G401 (cell line): ENCODE measurements at places on chromosomes 11 and 22.

DNA sequence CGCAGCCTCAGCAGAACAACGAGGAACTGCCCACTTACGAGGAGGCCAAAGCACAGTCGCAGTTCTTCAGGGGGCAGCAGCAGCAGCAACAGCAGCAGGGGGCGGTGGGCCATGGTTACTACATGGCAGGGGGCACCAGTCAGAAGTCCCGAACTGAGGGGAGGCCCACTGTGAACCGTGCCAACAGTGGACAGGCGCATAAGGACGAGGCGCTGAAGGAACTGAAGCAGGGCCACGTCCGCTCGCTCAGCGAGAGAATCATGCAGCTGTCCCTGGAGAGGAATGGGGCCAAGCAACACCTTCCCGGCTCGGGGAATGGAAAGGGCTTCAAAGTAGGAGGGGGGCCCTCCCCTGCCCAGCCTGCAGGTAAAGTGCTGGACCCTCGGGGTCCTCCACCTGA lies 31.6 kb downstream of the AMOTL1 start:
- DNase-seq = no peak

DNA sequence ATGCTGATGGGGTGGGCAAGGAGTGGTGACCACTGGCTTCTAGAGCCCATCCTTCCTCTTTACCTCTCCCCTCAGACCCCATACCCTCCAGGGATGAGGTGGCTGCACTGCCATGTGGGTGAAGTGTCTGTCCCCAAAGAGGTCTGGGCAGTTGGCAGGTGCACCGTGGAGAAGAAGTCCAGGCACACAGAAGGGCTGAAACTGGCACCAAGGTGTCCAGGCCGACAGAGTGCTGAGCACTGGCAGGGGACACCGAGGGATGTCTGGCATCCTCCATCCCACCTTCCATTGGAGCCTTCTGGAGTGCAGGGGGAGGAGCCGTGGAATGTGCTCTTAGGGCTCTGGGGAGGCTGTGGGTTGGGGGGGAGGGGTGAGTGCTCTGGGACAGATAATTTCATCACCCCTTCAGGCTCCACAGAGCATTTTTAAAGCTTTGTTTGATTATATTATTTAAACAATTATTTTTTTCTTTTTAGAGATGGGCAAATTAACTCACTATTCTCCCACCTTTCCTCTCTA lies 37.9 kb downstream of the PKNOX2 start:
- no peak for DNase-seq

GRCh38 chr22:33299245-33299956 lies 241.2 kb upstream of the SYN3 start:
- DNase-seq = no peak

DNA sequence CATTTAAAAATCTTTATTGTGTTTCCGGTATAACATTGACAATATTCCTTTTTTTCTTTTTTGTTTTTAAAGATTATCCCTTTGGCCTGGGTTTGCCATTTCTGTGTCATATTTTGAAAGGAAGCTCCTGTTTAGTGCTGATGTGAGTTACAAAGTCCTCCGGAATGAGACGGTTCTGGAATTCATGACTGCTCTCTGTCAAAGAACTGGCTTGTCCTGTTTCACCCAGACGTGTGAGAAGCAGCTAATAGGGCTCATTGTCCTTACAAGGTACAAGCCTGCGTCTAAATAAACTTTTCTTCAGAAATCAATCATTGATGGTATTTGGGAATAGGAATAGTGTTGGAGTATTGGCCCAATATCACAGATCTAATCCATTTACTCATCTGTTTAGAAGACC lies 19.8 kb downstream of the PIWIL4 start:
- DNase-seq = no peak

GRCh38 chr11:11569936-11570491 lies 51.8 kb downstream of the GALNT18 start:
- DNase-seq = peak; percentile 69

- no peak for DNase-seq
Observed at GRCh38 chr11:92845805-92846204, 123.6 kb upstream of the MTNR1B start.

- no peak for DNase-seq
Observed at GRCh38 chr22:42074132-42074811, at the start of gene PHETA2. Gene PHETA2 (plus strand): TSS chr22:42074248. CDS start chr22:42077294, 3,046 bp downstream.

DNA sequence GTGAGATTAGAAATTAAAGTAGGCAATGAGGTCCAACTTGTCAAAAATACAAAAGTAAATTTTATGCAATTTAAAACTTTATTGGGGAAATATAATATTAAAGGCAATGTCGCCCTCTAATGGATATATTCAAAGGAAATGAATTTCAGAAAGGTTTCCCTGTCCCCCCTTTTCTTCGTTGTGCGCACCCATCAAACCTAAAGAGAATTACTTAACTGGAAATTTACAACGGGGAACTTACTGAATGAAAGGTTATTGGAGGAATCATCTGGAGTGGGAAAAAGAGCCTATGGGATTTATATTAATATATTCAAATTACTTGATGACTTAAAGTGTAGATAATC lies 1.7 kb upstream of the ABTB2 start:
- DNase-seq = no peak

DNA sequence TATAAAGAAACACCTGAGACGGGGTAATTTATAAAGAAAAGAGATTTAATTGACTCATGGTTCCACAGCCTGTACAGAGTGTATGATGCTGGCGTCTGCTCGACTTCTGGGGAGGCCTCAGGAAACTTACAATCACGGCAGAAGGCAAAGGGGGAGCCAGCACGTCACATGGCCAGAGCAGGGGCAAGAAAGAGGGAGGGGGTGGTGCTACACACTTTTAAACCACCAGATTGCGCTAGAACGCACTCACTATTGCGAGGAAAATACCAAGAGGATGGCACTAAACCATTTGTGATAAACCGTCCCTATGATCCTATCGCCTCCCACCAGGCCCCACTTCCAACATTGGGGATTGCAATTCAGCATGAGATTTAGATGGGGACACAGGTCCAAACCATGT lies 79.7 kb upstream of the CARD18 start:
- DNase-seq = no peak

DNA sequence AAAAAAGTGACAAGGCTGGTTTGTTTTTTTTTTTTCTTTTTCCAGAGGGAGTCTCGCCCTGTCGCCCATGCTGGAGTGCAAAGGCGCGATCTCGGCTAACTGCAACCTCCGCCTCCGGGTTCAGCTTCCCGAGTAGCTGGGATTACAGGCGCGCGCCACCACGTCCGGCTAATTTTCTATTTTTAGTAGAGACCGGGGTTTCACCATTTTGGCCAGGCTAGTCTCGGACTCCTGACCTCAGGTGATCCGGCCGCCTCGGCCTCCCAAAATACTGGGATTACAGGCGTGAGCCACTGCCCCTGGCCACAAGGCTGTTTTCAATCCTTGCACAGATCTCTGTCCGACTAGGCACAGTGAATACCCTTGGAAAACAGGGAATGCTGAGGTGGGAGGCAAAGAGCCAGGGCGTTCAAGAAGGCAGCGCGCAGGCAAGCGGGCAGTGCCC lies 566 bp downstream of the ATP6V1E1 start:
- DNase-seq = no peak

- no peak for DNase-seq
Observed at GRCh38 chr11:35723493-35723892, 60.9 kb downstream of the TRIM44 start.

GRCh38 chr11:120012245-120012644 lies 125.7 kb downstream of the TRIM29 start:
- peak; percentile 49 for DNase-seq

- no peak for DNase-seq
Observed at GRCh38 chr11:13672576-13673210, 4.2 kb downstream of the FAR1 start.

GRCh38 chr11:924406-925157 lies 1.1 kb upstream of the AP2A2 start:
- DNase-seq = peak; percentile 80
